Ovary (tissue), 10 donors: ENCODE measurements at places on chromosomes 12 and 14.

GRCh38 chr12:14327711-14328110, 37.8 kb upstream of the ATF7IP start:
- no peak for DNase-seq

GRCh38 chr14:86321151-86321550, 791.2 kb downstream of the FLRT2 start:
- no peak for DNase-seq

- no peak for DNase-seq
Observed at GRCh38 chr12:14403711-14404196, 38.3 kb downstream of the ATF7IP start.

- no peak for DNase-seq
Observed at GRCh38 chr12:84166812-84167211, 745.8 kb downstream of the SLC6A15 start.

GRCh38 chr12:47775100-47775911, 2.3 kb downstream of the SLC48A1 start:
- DNase-seq = peak; percentile 58
